T1000 (cell line): ENCODE measurements at places on chromosomes 2 and 18.

DNA sequence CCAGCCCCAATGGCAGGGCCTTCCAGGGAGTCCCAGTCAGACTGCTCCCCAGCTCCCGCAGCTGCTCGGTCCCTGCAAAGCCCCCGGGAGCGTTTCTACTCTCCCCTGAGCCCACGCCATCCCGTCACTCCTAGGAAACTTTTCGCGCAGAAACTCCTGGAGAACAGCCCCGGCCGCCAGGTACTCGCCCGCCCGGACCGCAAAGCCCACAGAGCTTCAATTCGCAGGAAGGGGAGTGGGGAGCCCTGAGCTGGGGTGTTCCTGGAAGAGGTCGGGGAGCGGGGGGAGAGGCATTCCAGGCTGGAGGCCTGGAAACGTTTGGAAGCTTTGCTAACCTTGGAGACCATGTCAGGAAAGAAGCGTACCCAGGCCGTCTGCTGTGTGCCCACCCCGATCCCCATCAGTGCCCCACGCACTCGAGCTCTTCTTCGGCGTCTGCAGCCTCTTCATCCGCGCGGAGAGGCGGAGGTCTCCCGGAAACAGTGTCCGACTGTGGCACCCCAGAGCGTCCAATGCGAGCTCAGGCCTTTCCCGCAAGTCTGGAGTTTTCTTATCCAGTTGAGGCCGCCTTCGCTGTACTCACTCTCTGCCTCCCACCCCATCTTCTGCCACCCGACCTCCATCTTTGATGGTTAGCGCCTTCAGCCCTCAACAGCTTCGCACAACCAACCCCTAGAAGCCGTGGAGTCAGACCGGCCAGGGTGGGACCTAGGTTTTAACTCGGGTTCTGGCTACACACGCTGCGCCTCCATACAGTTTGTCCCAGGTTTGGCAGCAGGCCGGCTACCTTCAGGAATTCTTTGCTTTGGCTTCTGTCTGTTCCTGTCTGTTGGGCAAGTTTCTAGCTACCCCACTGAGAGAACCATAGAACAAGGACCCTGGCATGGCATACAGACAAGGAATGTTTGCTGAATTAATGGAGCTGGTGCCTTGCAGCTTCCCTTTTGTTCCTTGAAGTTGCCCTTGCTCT, 3.7 kb downstream of the PCGF1 start:
- no peak for DNase-seq

GRCh38 chr2:204901591-204901990, 356.3 kb downstream of the PARD3B start:
- no peak for DNase-seq

- DNase-seq, result no peak
Measured at GRCh38 chr2:1936427-1936980, 192.2 kb upstream of the PXDN start.

DNA sequence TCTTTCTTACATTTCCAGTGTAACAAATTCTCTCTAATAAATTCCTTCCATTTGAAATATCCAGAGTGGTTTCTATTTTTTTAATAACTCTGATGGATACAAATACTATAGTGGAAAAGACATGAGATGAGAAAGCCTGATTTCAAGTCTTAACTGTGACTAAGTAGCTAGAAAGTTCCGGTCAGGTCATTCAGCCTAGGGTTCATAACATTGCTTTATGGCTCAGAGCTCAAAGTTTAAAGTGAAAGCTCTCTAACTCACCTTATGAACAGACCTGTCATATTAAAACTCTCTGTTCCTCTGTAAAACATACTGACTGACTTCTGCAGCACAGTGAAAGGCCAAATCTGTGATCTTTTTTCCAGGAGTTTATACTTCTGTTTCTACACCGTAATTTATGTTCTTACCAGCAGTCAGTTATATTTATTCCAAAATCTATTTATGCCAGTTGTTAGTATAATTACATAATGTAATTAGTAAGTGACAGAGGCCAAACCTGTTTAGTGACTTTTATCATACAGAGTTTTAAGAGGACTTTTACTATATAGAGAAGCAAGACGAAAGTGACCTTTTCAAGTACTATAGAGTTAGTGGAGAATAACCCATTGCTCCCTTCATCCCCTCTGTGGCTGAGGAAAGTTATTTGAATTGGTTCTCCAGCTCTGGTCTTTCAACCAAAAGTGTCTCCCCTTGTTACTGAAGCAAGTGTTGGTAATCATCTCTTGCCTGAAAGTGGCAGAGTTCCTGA, 118.8 kb upstream of the PDE1A start:
- DNase-seq, result no peak

GRCh38 chr18:74531043-74531442, 3.3 kb upstream of the CNDP1 start:
- DNase-seq, result no peak

DNA sequence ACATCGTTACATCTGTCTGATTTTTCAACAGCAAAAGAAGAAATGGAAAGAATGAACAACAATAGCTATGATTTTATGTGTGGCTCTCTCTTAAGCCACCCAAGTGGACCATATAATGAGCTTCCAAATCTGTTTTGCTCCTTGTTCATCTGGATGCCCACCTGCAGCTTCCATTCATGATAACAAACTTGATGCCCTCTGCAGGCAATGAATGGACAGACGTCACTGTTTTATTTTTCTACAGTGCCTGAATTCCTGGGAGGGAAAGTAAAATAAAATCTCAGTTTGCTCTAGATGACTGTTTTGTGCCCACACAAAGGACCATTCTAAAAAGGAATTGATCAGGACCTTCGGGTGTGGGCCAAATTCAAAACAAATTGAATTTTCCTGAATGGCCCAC, 5.0 kb downstream of the MREG start:
- DNase-seq, result no peak

- no peak for DNase-seq
Measured at GRCh38 chr18:3447068-3447894, 2.7 kb upstream of the TGIF1 start.

DNA sequence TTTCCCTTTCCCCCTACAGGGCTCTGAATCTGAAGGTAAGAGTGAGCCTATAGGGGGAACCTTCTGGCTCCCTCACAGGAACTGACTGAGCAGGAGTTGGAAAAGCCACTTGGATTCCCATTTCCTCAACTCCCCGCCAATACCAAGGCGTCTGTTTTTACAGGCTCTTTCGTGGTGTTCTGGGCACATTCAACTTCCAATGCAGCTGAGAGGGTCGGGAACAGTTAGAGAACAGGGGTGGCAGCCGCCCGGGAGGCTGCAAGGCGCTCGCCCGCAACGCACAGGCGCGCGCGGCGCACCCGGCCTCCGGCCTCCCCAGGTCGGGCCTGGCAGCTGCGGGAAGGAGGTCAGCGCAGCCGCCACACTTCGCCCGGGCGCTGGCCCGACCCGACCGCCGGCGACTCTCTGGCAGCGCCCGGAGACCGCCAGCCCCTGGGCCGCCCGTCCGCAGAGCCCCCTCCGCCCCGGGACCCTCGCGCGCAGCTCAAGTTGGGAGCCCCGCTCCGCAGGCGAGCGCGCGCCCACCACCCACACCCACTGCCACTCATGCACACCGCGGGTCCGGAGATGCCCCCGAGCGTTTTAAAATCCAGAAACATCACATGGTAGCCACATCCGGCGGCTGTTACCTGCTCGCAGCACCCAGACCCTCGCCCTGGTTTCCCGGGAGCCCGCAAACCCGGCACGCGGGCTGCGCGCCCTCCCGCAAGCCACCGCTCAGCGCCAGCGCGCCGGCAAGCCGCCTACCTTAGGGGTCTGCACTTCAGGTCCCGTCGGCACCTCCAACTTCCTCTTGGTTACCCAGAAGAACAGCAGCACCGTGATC, 816 bp downstream of the GALNT14 start:
- DNase-seq, result no peak

- DNase-seq, result peak; percentile 39
Measured at GRCh38 chr2:67876176-67876575, 186.6 kb downstream of the C1D start.

GRCh38 chr2:11534746-11535484, 1.1 kb downstream of the GREB1 start:
- no peak for DNase-seq

DNA sequence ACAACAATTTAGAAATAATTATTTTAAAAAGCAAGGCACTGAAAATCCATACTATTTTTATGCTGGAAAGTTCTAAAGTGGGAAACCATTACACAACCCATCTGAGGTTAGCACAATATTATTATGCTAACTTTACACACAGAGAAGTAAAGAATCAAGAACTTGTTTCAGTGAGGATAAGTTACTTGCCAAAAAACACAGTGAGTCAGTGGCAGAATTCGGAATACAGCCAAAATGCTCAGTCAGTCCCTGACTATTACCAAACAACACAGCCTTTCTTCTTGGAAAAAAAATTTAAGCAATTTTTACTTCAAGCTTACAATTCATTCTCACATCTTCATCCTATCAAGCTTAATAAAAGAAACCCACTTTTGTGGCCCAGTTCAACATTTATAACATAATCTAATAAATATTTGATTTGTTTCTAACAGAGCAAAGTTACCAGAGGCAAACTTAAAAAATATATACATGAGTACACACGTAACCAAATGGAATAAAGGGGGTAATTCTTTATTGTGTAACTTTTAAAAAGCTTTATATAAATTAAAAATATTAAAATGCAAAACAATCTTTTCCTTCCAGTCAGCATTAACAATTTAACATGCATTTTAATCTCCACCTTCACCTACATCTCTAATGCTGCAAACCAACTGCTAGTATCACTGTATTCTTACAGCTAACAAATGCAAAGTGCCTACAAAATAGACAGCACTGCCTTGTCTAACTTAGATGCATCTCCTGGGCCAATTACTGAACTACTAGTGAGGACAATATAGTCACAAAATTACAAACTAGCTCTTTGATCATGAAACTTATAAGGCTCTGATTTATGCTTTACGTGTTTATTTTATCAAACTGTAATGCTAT, 55.2 kb downstream of the CCDC88A start:
- DNase-seq, result peak; percentile 37

- DNase-seq, result no peak
Measured at GRCh38 chr18:23664674-23665073, 2.0 kb upstream of the ANKRD29 start.

- DNase-seq, result no peak
Measured at GRCh38 chr2:73828389-73828817, 358 bp upstream of the STAMBP start.

GRCh38 chr2:39145906-39146421, 25.1 kb upstream of the SOS1 start:
- no peak for DNase-seq

GRCh38 chr18:66346833-66347588, 256.9 kb downstream of the CDH19 start:
- no peak for DNase-seq

DNA sequence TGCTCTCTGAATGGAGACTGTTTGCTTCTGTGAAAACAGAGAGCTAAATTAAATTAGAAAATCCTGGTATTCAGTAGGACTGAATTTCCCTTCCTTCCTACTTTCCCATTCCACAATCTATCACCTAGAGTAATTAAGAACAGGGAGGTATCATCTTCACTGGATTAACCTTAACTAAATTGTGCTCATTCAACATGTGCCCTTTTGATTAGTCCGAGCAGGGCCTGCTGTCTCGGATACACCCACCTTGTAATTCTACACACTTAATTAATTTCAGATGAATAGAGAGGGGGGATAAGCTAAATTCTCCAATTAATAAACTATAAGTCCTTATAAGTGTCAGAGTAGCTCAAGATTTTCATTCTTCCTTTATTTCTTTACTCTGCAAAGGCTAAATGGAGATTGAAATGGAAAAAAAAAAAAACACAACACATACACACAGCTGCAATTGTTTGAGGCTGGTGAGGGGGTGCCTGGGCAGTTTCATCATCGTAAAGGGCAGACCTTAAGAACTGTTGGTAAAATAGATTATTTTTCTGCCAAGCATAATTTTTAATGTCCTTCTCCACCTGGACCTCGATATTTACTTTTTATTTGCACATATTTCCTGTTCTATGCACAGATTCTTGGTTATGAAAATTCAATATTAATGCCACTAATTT, 157.1 kb upstream of the SIX2 start:
- DNase-seq, result no peak

DNA sequence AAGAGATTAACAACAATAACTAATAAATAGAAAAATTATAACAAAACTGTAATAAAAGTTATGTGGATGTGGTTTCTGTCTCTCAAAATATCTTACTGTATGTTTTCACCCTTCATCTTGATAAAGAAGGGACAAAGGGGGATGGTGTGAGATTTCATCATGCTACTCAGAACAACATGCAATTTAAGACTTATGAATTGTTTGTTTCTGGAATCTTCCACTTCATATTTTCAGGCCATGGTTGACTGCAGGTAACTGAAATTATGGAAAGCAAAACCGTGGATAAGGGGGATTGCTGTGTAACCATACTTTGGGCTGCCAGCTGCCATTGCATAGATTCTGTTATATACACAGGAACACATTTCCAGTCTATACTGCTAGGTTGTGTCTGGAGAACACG, 45.6 kb downstream of the NEB start:
- DNase-seq, result no peak

DNA sequence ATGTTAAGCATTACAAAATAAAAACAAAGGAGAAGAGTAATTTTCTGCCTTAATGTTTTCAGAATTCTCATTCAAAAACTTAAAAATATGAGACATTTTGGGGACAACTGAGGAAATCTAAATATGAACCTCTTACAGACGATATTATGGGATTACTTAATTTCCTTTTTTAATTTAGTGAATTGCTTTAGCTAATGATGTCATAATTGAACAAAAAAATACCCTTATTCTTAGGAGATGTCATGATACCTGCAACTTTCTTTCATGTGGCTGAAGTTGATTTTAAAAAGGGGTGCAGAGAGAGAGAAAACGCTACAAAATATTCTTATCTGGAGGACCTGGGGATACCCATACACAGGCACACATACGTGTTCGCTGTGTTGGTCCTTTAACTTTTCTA, 129.3 kb downstream of the ZNF521 start:
- no peak for DNase-seq

GRCh38 chr2:189086710-189087109, 92.9 kb downstream of the COL5A2 start:
- no peak for DNase-seq

- DNase-seq, result no peak
Measured at GRCh38 chr2:8974016-8974415, 29.5 kb downstream of the MBOAT2 start.

DNA sequence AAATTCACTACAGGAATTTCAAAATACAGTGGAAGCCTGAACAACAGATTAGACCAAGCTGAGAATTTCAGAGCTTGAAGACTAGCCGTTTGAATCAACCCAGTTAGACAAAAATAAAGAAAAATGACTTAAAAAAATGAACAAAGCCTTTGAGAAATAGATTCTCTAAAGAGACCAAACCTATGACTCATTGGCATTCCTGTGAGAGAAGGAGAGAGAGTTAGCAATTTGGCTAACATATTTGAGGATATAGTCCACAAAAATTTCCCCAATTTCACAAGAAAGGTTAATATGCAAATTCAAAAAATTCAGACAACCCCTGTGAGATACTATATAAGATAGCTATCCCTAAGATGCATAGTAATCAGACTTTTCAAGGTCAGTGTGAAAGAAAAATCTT, 78.0 kb downstream of the MYO3B start:
- no peak for DNase-seq

- DNase-seq, result no peak
Measured at GRCh38 chr18:28112056-28112470, 64.9 kb downstream of the CDH2 start.

DNA sequence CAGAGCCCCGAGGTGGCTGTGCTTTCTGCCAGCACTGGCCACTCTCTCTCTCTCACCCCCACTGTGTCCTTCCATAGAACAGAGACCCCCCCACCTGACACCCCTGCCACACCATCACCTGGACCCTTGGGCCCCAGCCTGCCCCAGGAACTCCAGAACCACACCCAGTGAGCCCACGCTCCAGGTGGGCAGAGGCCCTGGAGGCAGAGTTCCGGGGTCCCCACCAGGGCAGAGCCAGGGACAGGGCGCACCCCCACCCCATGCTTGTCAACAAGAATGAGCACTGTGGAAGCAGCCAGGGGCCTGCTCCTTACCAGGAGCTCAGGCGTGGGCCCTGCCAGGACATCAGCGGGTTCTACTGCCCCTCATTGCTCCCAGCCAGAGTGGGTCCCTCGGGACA, 14.6 kb downstream of the PASK start:
- no peak for DNase-seq
